Endothelial cell of umbilical vein (primary cell): ENCODE measurements at places on chromosomes 5 and 9.

DNA sequence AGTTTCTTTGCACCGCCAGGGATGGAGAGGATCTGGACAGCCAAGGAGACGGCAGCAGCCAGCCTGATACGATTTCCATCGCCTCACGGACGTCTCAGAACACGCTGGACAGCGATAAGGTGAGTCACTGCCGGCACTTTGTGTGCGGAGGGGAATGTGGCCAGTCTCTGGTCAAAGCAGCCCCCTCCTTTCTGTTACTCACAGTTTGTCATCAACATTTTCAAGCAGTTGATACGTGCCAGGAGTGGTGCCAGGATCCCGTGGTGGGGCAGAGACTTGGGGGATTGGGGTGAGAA is 175.1 kb upstream of the OTULINL start:
- peak; percentile 69 for DNase-seq
- H3K4me1 ChIP-seq, result peaks cover 33% of the 10 kb centered on the region
- H3K36me3 ChIP-seq, result peaks cover 16% of the 10 kb centered on the region
- no peaks in the 10 kb centered on the region for H3K27me3 ChIP-seq
- H3K27ac ChIP-seq, result peak overlapping the region; percentile 98
- H3K4me3 ChIP-seq, result no peak overlapping the region

DNA sequence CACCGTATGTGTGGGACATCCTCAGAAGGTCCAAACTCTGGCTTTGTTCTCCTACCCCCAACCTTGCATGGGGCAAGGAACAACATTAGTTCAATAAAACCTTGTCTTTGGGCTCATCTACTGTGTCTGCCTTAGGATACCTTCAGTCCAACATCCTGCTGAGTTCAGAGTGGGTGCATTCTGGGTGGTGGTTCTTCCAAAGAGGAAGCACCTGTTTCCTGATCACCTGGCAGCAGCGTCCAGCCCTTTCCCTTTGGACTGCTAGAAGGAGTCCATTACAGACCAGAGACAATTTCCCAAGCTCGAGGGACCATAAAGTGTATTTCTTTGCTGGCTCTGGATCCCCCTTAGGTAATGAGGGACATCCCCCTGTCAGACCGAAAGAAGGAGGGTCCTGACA is 154.1 kb downstream of the SEMA6A start:
- no peaks in the 10 kb centered on the region for H3K27me3 ChIP-seq
- no peak overlapping the region for H3K27ac ChIP-seq
- peak; percentile 43 for DNase-seq
- H3K36me3 ChIP-seq, result no peaks in the 10 kb centered on the region

- no peaks in the 10 kb centered on the region for H3K4me1 ChIP-seq
- H3K36me3 ChIP-seq, result no peaks in the 10 kb centered on the region
- no peak overlapping the region for H3K4me3 ChIP-seq
- H3K27ac ChIP-seq, result no peak overlapping the region
- DNase-seq, result no peak
Observed at GRCh38 chr9:89168901-89169813, 9.5 kb downstream of the SHC3 start.

GRCh38 chr5:157682257-157682656 is 10.9 kb downstream of the C5orf52 start:
- H3K4me3 ChIP-seq, result no peak overlapping the region
- H3K36me3 ChIP-seq, result no peaks in the 10 kb centered on the region
- H3K4me1 ChIP-seq, result no peaks in the 10 kb centered on the region
- no peaks in the 10 kb centered on the region for H3K27me3 ChIP-seq
- no peak overlapping the region for H3K27ac ChIP-seq
- no peak for DNase-seq

GRCh38 chr9:19247420-19247819 is 16.9 kb downstream of the DENND4C start:
- no peaks in the 10 kb centered on the region for H3K4me1 ChIP-seq
- H3K4me3 ChIP-seq, result no peak overlapping the region
- no peak for DNase-seq
- no peak overlapping the region for H3K27ac ChIP-seq
- H3K36me3 ChIP-seq, result no peaks in the 10 kb centered on the region

GRCh38 chr9:86043999-86044398 is 55.4 kb downstream of the GOLM1 start:
- H3K27me3 ChIP-seq, result no peaks in the 10 kb centered on the region
- H3K27ac ChIP-seq, result no peak overlapping the region
- H3K4me3 ChIP-seq, result no peak overlapping the region
- no peaks in the 10 kb centered on the region for H3K4me1 ChIP-seq
- no peak for DNase-seq
- peaks cover 3% of the 10 kb centered on the region for H3K36me3 ChIP-seq

- no peaks in the 10 kb centered on the region for H3K36me3 ChIP-seq
- DNase-seq, result no peak
- H3K27me3 ChIP-seq, result peaks cover 38% of the 10 kb centered on the region
- H3K27ac ChIP-seq, result no peak overlapping the region
Observed at GRCh38 chr5:90530736-90531487, 1.5 kb upstream of the LYSMD3 start.

DNA sequence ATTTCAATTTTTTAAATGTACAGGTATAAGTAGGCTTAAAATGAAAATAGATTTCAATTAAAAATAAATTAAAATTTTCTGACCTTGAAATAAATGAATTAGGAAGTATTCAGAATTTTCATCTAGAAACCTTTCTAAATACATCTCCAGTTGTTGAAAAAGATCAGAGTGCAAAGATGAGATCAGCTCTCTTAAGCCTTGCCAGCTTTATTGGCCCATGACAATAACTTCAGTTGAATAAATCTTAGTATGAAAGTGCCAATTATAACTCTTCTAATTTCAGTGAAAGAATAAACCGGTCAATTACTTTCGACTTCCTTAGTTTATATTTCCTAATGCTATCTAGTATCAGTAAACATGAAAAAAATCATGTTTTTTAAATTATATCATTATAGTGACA is 117.4 kb downstream of the FBXL17 start:
- no peak overlapping the region for H3K27ac ChIP-seq
- H3K4me1 ChIP-seq, result peaks cover 4% of the 10 kb centered on the region
- H3K36me3 ChIP-seq, result no peaks in the 10 kb centered on the region

DNA sequence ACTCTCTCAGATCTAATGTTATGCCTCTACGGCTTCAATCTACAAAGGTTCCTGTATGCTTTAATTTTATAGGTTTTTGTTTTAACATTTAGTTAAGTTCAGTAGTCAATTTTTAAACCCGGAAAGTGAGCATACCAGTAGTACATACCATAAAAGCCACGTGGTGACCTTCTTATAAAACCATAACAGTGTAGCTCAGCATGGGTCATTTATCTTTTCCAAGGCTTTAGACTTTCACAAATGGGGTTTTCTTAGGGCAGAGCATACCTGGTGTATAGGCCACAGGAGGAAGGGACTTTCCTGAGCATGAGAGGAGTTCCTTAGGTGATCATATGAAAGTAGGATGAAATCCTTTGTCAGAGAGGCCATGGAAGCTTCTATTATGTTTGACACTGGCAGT is 23.2 kb downstream of the ECM2 start:
- DNase-seq, result no peak
- H3K4me3 ChIP-seq, result no peak overlapping the region
- H3K36me3 ChIP-seq, result no peaks in the 10 kb centered on the region
- no peak overlapping the region for H3K27ac ChIP-seq
- no peaks in the 10 kb centered on the region for H3K4me1 ChIP-seq

GRCh38 chr5:18992264-18992663 is 995.7 kb downstream of the CDH18 start:
- H3K27ac ChIP-seq, result no peak overlapping the region
- no peaks in the 10 kb centered on the region for H3K36me3 ChIP-seq
- H3K4me1 ChIP-seq, result no peaks in the 10 kb centered on the region
- H3K27me3 ChIP-seq, result no peaks in the 10 kb centered on the region
- DNase-seq, result no peak

- H3K36me3 ChIP-seq, result no peaks in the 10 kb centered on the region
- H3K4me1 ChIP-seq, result peaks cover 7% of the 10 kb centered on the region
- no peak overlapping the region for H3K4me3 ChIP-seq
- H3K27ac ChIP-seq, result no peak overlapping the region
Observed at GRCh38 chr9:21670374-21670773, 132.1 kb upstream of the MTAP start.

DNA sequence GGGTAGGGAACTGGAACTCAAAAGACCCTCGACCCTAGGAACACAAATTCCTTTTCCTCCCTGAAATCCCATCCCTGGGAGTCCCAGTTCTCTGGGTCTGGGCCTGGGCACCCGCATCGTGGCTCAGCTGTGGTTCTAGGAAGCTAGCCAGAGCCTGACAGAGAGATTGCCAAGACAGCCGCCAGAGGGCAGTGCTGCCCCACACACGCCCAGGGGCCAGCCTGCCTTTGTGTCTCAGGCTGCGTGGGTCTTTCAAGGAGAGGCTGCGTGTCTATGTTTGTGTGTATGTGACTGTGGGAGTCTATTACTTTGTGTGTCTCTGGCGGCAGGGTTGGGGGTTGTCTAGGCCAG is 32.0 kb upstream of the TTLL11 start:
- no peaks in the 10 kb centered on the region for H3K27me3 ChIP-seq
- no peak overlapping the region for H3K27ac ChIP-seq
- H3K36me3 ChIP-seq, result no peaks in the 10 kb centered on the region
- DNase-seq, result peak; percentile 77

DNA sequence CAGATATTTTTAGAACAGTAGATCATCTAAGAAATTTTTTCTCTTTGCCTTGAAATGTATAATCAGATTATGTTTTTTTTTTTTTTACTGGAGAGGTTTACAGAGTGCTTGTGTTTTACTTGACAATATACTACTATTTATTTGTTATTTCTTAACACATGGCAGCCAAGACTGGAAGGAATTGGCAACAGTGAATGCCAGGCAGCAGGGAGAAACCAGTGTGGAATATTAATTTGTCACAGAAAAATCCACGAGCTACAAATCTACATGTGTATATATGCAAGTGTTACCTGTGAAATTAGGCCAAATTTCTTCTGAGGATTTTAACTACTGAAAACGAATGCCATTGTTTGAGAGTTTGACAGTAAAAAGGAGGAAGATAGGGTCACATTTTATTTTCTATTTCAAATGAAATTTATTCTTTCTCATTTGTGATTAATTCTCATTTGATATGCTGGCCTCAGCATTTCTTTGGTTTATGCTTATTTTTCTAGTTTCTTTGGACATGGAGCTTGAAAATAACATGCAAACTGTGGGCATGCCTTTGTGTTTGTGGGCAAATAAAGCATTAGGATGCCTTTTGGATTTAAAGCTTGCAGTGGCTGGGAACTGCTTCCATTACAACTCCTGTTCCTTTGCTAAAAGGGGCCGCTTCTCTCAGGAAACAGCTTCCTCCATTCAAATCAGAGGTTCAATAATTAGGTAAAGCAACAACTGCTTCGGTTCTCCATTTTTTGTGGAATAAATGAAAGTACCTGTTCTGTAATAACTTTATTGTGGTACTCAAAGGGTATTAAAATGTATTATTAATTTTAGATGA is 39.0 kb upstream of the ZFYVE16 start:
- H3K36me3 ChIP-seq, result no peaks in the 10 kb centered on the region
- H3K4me1 ChIP-seq, result peaks cover 5% of the 10 kb centered on the region
- H3K27me3 ChIP-seq, result no peaks in the 10 kb centered on the region
- H3K4me3 ChIP-seq, result no peak overlapping the region

DNA sequence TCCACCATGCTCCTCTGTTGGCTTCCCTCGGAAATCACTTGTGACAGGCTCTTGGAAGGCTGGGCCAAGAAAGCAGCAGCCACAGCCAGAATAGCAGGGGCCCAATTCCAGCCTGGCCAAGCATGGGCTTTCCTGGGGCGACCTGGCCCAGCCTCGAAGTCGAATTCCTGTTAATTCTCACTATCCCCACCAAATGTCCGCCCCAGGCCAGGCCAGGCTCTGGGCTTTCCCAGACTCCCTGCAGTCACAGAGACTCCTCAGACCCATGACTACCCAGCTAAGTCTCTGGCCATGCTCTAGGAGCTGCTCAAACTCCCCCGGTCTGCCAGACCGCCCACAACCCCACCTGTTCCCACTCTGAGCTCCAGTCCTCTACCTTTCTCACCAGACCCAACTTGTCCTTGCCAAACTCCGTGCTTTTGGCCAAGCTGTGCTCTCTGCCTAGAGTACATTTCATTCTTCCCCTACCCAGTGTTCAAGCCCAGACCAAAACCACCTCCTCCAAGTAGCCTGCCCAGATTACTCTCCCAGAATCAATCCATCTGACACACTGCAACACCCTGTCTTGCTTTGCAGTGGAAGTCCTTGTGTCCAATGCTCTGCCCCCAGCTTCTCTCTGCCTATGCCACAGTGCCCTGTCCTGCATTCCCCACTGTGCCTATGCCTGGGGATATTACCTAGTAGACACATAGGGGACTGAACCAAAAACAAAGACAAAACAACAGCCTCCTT is 26.2 kb downstream of the SHB start:
- no peaks in the 10 kb centered on the region for H3K27me3 ChIP-seq
- H3K36me3 ChIP-seq, result no peaks in the 10 kb centered on the region
- peaks cover 50% of the 10 kb centered on the region for H3K4me1 ChIP-seq
- H3K4me3 ChIP-seq, result no peak overlapping the region
- no peak overlapping the region for H3K27ac ChIP-seq

DNA sequence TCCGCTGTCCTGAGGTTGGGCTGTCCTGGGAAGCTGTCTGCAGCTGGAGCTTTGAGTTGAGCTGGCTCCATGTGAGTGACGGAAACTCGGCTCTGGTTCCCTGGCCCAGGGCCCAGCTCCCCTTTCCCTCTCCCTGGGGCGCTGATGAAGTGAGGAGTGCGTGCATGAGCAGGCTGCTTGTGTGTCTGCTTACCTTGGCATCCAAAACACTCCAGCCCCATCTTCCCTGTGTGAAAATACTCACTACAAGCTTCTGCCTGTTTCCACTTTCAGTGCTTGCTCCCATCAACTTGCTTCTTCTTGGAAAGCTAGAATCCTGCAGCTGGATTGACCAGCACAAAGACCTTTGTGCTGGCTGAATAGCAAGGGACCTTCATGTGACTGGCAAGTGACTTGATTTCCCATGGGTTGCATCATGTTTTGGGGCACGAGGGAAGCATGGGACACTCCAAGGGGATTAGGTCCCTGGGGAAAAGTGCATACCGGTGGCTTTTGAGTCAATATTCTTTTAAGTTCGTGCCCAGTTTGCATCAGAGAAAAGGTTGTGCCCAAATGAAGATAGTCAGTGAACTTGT is 198.1 kb downstream of the GADD45G start:
- H3K27me3 ChIP-seq, result no peaks in the 10 kb centered on the region
- no peak overlapping the region for H3K4me3 ChIP-seq
- no peak overlapping the region for H3K27ac ChIP-seq
- H3K4me1 ChIP-seq, result peaks cover 23% of the 10 kb centered on the region

GRCh38 chr9:38228331-38229103 is 159.5 kb upstream of the SHB start:
- no peak overlapping the region for H3K4me3 ChIP-seq
- no peak for DNase-seq
- no peak overlapping the region for H3K27ac ChIP-seq
- H3K36me3 ChIP-seq, result no peaks in the 10 kb centered on the region
- H3K4me1 ChIP-seq, result no peaks in the 10 kb centered on the region
